ENCODE measurements at places on chromosomes 7 and 10. TPM values are rescaled to one million over a fixed set of nuclear protein-coding genes. Genes with fewer than 3 reads are reported as not detected.

Gene AOC1
- not detected for total RNA-seq

Gene ELN
- 41.1 TPM for total RNA-seq

Gene SPOCK2
- total RNA-seq: 4.5 TPM

Gene ALOX5
- 3.1 TPM for total RNA-seq

Gene EMX2
- 0.69 TPM for total RNA-seq

Gene FKBP6
- total RNA-seq: not detected

Gene TOMM7
- 611 TPM for total RNA-seq

Gene ATRNL1
- total RNA-seq: 3.4 TPM

Gene DNA2
- 3.8 TPM for total RNA-seq

Gene RAMP3
- 9.9 TPM for total RNA-seq

All from psoas muscle (tissue), 8 donors.